ENCODE measurements at places on chromosomes 1 and 21.
A peak's percentile ranks its signal among the peaks of the same experiment; 100 is the strongest.

DNA sequence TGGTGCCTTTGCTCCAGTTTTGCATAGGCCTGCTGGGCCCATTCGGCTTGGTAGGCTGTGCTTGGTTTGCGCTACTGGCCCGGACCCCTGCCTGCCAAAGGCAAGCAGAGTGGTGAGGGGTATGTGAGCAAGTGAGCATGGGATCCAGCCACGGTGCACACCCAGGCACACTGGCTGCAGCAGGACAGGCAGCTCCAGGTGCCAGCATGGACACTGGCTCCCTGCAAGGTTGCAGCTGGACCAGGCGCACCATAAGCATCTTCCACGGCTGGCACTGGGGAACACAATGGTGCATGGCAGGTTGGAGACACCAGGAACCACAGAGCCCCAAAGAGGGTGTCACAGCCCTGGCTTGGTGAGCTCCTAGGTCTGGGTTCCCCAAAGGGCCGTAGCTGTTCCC, 693.5 kb upstream of the PTBP2 start:
- DNase-seq, result no peak

- DNase-seq, result peak; percentile 56
Measured at GRCh38 chr1:112803906-112804762, 89.0 kb upstream of the PPM1J start.

GRCh38 chr1:7896994-7897393, 43.6 kb downstream of the TNFRSF9 start:
- DNase-seq, result no peak

DNA sequence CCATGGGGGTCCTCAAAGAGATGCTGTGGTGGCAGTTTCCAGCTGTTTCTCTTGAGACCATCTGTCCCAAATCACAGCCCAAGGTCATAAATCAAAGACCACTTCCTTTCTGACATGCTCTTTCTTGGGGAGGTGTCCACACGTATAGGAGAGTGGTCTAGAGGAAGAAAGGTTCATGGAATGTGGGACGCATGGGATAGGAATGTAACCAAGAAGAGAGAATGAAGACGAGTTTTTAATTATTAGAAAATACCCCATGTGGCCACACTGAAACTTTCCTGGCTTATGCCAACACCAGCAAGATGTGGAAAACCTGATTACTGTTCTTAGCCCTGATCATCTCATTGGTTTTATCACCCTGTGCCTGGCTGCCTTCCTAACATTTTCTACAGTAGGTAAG, 124.2 kb upstream of the IFFO2 start:
- peak; percentile 79 for DNase-seq

GRCh38 chr1:41233708-41234107, 8.4 kb downstream of the SCMH1 start:
- DNase-seq, result no peak

DNA sequence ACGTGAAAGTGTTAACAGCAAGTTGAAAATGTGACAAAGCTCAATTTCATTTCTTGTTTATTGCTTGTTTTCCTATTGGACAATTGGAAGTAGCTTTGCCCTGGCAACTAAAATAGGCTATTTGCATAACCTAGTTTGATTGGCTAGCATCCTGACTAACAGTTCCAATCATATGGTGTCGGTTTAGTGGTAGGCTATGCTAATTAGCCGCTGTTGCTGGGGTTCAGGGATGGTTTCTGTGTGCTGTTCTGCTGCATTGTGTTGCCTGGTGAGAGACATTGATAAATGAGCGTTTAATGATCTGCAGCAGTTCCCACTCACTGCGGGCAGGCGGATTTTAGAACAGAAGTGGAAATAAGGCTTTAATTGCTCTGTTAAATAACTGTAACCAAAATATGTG, 68.5 kb downstream of the DYRK1A start:
- peak; percentile 85 for DNase-seq

- no peak for DNase-seq
Measured at GRCh38 chr1:20834780-20835179, 47.7 kb upstream of the HP1BP3 start.

DNA sequence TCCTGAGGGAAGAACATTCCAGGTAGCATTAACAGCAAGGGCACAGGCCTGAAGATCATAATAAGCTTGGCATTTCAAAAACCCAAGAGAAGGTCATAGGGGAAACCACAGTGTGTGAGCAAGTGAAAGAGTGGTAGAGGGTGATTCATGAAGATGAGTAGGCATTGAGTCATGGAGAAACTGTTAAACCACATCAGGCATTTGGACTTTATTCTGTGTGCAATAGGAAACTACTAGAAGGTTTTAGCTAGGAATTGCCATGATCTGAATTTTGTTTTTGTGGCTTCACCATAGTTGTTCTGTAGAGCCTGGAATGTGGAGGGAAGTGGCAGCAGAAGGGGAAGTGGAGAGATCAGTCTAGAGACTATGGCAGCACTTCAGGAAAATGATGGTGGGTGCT, 359.0 kb upstream of the PTBP2 start:
- DNase-seq, result peak; percentile 99

DNA sequence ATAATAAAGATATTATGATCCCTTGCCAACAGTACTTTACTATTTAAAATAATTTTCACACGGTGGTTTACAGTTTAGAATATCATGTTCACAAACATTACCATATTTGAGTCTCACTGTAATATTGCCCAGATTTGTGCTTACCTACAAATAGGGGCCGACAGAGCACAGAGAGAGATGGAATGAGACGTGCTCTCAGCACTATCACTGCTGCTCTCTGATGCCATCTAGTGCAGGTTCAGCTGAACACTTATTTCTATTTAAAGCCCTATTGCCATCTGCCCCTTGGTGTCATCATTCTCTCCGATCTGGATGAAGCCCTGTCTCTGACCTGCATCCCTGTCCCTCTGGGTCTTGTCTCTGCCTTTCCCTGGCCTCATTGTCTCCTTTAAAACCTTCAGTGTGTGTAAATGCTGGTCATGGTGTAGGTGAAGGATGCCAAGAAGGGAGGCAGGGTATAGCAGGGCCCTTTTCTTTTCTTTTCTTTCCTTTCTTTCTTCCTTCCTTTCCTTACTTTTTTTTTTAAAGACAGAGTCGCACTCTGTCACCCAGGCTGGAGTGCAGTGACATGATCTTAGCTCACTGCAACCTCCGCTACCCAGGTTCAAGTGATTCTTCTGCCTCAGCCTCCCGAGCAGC, 6.9 kb upstream of the GPATCH4 start:
- peak; percentile 75 for DNase-seq

DNA sequence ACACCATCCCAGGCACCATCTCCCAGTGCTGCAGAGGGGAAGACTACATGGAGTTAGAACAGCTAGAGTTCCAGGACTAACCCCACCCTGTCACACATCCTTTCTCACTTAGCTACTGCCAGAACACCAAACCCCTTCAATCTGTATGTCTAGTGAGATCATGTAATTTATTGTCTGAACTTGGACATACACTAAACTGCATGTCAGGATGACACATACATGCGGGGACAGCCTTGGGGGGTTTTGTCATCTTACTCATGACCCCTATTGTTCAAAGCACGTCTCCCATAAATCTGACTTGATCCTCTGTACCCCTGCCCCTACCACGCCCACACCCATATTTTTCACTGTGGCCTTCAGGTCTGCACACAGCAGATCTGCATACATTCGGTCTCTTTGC, 71.3 kb downstream of the GABPA start:
- DNase-seq, result no peak

DNA sequence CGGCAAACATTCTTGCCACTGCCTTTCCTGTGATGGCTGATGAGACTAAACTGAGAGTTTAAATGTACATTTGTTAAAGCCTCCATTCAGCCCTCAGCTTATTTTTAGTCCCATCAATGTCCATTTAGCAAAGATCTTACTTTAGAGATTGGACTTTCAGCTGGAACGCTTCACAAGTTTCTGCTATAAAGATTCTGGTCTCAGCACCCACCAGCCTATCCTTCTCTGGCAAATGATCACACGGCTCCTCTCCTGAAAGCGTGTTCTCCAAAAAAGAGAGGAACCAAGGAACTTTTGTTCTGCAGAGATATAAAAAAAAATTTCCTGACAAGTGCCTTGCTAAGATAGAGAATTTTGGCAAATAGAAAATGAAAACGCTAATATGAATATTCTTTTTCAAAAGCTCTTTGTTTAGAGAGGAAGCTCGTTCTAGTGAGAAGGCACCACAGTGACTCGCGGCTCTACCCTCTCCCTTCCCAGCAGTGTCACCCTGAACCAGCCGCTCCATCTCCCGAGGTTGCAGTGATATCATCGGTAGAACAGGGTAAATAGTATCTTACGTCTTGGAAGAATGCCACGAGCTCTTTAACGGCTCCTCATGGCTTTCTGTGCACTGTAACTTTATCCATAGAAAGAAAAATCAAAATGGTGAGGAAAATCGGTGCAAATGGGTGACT, 200.2 kb downstream of the APP start:
- no peak for DNase-seq

DNA sequence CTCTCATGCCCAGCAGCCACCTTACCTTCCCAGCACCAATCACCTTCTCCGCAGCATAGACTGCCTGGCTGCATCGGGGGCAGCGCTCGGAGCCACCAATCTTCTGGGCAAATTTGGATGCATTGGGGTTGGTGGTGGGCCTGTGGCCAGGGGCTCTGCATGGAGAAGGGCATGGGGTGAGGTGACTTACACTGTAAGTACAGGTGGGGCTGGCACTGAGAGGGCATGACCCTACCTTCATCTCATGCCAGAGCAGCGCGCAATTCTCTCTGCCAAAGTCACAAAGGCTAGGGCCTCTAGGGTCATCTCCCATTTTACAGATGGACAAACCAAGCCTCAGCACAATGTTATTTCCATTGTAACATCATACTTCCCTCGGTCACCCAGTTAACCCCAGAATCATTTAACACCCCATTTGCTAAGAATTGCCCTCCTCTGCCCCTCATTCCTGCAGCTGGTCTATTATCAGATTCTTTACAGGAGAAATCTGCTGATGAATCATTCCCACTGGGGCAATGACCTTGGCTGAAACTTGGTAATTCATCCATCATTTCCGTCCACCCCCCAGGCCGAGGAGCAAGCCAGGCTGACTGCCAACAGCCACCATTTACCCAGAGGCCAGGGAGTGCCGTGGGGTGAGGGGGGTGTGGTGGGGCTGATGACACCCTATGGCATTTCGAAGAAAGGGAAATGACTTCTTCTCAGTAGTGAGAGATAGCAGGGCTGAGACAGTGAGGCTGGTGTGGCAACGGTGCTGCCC, 17.9 kb downstream of the CSRP1 start:
- peak; percentile 93 for DNase-seq

DNA sequence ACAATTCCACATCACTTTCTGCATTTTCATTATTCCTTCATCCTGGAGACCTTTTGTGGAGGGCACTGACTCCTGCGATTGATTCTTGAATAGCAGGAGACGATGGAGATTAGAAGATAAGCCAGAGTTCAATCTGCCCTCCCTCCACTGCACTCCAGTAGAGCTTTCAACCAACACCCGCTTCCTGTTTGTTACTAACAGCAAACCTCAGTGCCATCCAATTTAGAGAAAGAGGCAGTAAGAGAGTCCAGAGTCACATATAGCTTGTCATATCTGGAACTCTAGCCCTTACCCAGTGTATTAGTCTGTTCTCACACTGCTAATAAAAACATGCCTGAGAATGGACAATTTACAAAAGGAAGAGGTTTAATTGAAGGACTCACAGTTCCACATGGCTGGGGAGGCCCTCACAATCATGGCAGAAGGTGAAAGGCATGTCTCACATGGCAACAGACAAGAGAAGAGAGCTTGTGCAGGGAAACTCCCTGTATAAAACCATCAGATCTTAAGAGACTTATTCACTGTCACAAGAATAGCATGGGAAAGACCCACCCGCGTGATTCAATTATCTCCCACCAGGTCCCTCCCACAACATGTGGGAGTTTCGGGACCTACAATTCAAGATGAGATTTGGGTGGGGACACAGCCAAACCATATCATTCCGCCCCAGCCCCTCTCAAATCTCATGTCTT, 55.9 kb downstream of the PCBP3 start:
- DNase-seq, result no peak

DNA sequence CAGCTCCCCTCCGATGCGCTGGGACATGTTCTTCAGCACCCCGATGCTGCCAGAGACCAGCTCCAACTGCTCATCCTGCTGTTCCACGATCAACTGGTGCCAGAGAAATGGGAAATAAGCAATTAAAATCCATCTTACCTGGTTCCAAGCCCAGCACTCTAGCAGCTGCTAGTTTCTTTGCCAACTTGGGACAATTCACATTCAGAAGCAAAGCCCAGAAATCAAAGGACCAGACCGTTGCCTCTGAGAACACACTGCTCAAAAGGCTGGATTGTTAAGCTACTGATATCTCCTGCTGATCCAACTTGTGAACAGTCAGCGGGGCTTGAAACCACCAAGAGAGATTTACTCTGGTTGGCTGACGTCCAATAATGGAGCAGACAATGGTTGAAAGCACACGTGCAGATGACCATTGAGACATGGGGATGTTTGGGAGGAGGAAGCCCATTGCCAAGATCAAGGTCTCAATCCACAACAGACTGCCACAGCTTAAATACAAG, 34.4 kb downstream of the STX6 start:
- DNase-seq, result no peak

DNA sequence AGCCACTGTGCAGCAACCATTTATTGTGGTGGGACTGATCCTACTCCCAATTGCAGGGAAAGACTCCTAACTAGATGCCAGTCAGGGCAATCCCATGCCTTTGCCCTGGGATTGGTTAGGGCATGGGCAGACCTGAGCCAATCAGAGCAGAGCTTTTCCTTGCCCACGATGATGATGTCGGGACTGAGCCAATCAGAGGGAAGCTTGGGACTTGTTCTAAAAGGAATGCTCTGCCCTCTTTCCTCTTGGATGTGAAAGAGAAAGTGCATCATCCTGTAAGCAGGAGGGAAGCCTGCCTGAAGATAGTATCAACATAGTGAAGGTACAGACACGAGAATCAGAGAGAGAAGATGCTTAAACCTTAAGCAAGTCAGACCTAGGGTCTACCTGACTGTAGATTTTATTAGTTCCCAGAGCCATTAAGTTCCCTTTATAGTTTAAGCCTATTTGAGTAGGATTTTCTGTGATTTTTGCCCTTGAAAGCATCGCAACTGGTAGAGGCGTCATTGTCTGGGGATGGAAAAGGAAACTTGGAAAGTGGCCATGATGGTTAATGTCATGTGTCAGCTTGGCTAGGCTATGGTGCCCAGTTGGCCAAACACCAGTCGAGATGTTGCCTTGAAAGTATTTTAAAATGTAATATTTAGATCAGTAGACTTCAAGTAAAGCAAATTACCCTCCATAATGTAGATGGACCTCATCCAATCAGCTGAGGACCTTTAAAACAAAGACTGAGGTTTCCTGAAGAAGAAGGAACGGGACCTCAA, 19.9 kb downstream of the IRF2BP2 start:
- DNase-seq, result no peak

Data from fibroblast of skin of back (primary cell).